ENCODE measurements at places on chromosomes 13 and 19.

GRCh38 chr13:97982286-97982685 lies 28.8 kb downstream of the IPO5 start:
- DNase-seq: no peak

DNA sequence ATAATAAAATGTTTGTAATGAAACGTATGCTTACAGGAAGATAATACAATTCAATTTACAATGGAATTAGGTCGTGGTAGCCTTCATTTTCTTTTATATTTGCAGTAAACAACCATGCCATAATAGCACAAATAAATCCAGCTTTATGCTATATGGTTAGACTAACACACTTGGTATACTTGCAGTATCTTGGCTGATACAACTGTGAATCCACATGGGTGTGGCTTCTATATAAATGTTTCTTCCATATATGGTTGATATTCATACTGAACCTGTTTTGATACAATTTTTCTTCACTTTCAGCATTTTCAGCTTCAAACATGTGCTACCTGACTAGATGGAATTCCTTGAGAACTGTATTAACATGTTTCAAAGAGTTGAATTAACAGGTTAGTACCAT lies 20.4 kb upstream of the SPRY2 start:
- no peak for DNase-seq

- DNase-seq: no peak
Measured at GRCh38 chr13:113446488-113446854, 6.8 kb downstream of the ADPRHL1 start.

GRCh38 chr19:13089139-13089856 lies 13.4 kb downstream of the LYL1 start:
- no peak for DNase-seq

GRCh38 chr19:1970806-1971502 lies 30.0 kb downstream of the CSNK1G2 start:
- DNase-seq: no peak

- DNase-seq: no peak
Measured at GRCh38 chr13:111847964-111848363, 219.0 kb upstream of the SOX1 start.

- no peak for DNase-seq
Measured at GRCh38 chr13:24742977-24743376, 21.0 kb upstream of the RNF17 start.

DNA sequence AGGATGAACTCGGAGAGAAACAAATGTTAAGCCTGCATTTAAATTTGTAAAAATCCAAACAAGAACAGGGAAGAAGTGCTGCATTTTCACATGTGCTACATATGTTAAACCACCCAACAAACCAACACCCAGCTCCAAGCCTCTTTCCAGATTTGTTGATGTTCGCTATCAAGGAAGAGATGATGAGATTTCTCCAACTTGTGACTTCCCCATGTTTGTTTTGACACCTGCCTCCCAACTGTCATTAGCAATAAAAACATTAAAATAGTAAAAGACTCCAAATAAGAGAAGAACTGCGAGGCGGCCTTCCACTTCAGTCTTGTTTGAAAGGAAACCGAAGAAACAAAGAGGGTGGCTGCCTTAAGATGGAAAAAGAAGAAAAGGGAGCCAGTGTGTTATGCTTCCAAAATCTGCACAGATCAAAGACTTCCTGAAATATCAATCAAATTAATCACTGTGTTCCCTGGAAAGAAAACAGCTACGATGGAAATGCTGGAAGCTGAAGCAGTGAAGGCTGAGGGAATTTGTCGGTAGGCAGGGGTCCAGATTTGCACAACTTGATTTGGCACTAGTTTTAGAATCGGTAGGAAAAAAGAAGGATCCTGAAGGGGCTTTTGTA lies 14.0 kb upstream of the GGACT start:
- no peak for DNase-seq

GRCh38 chr13:112067871-112068539 lies 1.1 kb downstream of the SOX1 start:
- no peak for DNase-seq

DNA sequence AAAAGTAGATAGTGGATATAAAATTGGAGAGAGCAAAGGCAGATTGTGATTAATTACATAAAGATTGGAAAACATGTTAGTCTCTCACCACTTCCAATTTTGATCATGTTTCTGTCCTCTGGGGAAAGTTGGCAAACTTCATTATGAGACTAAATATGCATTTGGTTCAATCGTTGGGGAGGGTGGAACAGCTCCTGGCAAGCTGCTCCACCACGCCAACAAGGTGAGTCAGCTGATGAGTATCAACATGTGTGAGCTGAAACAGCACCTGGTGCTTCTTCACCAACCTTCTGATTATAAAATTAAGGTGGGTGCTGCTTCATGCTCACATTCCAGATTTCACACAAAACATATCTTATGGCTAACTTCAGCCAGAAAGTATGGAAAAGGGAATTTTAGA lies 1784.6 kb downstream of the SLITRK5 start:
- no peak for DNase-seq

GRCh38 chr19:16894080-16894479 lies 5.3 kb downstream of the F2RL3 start:
- no peak for DNase-seq

DNA sequence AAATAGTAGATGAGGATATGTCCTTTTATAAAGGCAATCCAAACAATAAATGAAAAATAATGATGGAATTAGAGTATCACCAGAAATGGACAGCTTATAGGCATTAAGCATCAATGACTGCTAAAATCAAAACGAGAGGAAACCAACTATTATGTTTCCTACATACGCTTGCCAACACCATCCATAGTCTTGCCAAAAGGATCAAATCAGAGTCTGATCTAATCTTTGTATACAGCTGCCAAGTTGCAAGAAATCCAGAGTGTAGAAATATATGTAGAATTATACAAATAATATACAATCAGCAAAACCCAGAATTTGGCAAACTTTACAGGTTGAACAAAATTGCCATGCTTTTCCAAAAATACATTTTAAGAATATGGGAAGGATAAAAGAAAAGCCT lies 1661.6 kb downstream of the SLITRK1 start:
- no peak for DNase-seq

DNA sequence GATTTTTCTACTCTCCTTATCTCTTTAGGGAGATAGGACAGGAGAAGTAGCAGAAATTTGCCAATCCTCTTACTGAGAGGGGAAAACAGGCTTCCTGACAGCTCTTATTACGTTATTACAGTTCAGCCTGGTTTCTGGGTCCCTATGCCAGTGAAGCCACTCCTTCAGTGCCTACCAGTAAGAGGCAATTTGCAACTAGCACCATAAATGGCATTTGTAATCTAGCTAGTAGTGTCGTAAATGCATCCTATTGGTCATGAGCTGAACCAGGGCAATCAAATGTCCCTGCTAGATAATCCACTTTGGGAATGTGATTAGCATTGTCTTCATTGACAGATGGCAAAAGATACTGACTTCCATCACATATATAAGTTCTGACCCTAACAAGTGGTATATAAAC lies 428.8 kb downstream of the DCT start:
- no peak for DNase-seq

DNA sequence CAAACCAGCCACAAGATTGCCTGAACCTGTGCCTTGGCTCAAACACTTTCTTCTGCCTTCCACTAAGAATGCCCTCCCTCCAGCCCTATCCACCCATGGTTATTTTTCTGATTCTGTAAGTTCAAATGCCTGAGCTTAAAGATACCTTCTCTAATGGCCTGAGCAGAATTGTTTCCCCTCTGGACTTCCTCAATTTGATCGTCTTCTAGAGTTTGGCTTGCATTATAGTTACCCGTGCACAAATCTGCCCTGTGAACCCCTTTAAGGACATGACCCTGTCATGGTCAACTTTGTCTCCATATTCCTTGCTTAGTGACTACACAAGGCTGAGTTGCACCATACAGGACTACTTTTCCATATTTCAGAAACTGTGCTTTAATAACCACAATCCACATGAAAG lies 481.0 kb downstream of the FOXO1 start:
- no peak for DNase-seq

- DNase-seq: no peak
Measured at GRCh38 chr13:114024603-114025404, 50.9 kb upstream of the C13orf46 start.

DNA sequence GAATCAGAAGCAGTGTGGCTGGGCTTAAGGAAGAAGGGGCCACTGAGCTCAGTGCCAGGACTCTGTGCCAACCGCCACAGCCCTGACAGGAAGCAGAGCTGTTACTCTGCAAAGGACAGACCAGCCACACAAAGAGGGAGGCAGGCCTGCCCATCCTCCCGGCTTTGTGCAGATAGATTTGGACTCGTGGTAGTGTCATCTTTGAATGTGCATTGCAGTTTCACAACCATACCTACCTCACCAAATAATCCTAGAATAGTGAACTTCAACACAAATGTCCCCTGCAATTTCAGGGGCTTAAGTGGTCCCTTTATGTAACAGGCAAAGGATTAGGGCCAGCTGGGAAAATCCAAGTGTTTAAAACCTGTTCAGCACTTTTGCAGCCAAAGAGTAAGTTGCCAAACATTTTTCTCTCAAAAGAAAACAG lies 55.1 kb upstream of the CLDN10 start:
- DNase-seq: no peak

GRCh38 chr19:3577723-3578344 lies 5.1 kb downstream of the HMG20B start:
- DNase-seq: no peak

- no peak for DNase-seq
Measured at GRCh38 chr13:94435604-94436226, 43.8 kb downstream of the DCT start.

DNA sequence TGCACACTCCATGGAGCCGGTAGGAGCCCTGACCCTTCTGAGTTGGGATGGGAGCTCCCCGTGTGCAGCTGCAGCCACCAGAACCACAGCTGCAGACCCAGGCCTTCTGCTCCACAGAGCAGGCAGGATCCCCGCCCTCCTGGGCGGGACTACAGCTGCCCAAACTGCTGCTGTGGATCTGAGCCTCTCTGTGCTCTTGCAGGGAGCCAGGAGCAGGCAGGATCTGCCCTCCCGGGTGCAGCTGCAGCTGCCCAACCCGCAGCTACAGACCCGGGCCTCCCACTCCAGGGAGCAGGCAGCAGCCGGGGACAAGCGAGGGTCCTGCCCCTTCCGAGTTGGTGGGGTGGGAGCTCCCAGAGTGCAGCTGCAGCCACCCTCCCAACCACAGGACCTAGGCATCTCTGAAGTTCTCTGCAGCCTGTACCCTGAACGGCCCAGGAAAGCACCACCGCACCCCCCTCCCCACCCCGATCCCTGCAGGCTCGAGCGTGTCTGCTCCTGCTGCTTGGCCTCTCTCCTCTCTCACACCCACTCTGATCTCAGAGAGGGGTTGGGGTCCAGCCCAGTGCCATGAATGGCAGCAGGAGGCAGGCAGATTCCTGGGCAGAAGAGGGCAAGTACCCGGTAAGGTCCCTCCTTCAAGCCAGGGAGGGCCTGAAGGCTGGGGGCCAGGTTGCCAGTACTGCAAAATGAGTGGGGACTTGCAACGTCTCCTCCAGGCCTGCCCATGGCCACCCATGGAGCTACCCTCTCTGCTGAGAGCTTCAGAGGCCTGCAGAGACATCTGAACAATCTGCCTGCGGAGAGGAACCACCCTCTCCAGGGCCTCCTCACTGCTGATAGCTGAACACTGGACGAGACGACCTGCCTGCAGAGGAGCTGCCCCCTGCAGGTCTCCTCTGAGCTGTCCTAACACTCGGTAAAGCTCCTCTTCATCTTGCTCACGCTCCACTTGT lies 16.4 kb upstream of the EMP3 start:
- DNase-seq: no peak

GRCh38 chr19:49704888-49705642 lies 14.1 kb downstream of the CPT1C start:
- no peak for DNase-seq

DNA sequence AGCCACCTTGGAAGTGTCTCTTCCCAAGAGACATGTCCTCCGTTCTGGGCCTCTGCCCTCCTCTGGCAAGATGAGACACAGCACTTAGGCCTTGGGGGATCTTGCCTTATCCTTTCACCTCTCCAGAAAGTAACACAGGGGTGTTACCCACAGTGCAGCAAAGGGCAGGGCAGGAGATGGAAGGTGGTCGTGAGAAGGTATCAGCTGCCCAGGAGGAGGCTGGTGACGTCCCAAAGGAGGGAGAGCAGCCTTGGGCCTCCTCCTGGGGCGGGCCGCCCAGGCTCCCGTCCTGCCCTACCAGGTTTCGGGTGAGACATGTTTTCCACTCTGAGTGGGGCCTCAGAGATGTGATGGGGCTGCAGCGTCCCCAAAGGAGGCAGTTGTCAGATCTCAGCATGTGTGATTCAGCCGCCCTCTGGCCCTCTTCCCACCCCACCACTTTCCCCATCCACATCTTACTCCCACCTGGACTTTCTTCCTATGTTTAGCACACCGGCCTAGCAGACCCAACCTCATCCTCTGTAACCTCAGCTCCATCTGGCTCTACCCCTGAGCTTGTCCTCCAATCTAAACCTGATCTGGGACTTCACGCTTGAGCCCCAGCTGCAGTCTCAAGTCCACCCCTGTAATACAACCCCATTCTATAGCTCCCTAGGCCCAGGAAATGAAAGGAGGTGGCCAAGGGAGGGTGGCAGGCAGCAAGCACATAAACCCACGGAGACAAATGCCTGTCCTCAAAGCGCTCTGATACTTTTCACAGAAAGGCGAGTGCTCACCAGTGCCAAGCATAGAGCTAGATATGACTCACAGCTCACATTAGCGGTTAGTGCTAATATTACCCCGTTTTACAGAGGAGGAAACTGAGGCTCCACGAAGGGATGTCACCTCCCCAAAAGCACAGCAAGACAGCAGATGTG lies 9.3 kb downstream of the POU2F2 start:
- peak; percentile 49 for DNase-seq

DNA sequence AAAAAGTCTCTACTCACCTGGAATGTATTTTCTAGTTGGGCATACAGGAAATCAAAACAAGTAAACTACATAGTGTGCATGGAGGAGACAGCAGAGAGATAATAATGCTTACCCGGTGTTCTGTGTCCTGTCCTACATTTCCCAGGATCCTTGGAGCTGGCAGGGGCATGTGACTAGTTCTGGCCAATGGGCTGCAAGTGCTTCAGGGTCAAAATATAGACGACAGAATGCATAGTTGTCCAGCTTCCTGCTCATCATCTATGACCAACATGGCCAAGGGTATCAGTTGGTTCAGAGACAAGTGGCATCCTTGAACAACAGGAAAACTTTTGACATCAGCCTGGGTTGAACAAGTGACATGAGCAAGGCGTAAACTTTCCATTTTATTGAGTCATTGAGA lies 8.5 kb downstream of the ZNF317 start:
- no peak for DNase-seq

DNA sequence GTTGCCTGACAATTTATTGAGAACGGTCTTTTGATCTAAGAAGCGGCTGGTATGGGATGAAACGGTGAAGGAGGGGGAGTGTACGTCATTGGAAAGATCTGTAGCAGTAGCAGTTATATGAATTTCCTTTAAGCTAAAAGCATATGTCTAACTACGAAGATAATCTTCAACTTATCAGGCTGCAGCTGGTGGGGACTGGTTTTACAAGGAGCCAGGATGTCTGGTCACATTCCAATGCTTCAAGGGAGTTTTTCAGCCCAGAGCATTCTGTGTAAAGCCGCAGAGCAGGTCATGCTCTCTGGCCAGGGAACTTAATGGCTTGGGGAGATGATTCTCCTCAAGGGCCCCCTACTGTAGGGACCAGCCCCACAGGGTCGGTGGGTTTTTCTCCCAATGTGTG lies 29.2 kb downstream of the CLEC4M start:
- no peak for DNase-seq

- no peak for DNase-seq
Measured at GRCh38 chr13:42384265-42384664, 112.3 kb downstream of the AKAP11 start.

- no peak for DNase-seq
Measured at GRCh38 chr13:110258876-110259631, 47.9 kb downstream of the COL4A1 start.
